ENCODE measurements at places on chromosomes 2 and 18.

DNA sequence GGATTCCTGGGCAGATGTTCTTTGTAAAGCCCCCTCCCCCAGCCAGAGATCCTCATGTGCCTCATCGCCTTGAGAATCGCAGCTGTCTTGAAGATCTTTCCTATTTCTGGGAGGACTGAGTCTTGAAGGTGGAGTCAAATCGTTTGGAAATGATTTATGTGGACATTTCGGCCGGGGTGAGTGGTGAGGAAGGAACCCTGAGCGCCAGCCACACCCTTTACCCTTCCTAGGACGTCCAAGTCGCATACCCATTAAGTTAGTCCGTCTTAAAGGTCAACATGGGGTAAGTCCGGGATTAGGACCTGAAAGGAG, 84.9 kb upstream of the ZCCHC2 start:
- no peak for DNase-seq

DNA sequence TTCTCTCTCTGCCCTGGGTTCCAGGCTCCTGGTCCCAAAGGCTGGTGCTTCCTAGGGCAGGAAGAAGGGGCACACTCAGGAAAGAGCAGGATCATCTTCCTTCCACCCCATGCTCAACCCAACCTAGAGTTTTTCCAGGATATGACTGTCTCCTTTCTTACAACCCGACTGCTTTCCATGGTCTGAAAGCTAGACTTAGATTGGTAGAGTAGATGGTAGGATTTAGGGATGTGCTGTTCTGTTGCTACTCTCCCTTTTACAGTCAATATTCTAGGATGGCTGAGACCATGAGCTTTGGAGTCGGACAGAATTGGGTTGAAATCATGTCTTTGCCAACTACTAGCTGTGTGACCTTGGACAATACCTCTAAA, 45.9 kb upstream of the IGFBP5 start:
- no peak for DNase-seq

DNA sequence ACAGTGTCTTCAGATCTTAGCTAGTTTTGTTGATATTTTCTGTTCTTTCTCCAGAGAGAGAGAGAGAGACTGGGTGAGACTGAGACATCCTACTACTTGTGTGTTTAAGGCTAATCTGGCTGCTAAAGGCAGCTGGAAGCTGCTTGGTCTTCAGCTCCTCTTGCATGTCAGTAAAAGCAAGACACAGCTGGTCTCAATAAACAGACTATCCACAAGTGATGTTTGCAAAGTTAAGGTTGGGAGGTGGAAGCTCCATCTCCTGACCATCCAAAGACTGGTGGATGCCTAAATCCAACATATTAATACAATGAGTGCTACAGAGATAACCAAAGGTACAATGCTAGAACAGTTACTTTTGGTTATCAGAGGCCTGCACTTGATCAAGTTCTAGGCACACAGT, 17.8 kb downstream of the ERFE start:
- DNase-seq: no peak

- DNase-seq: no peak
Measured at GRCh38 chr2:57429831-57430230, 616.8 kb upstream of the VRK2 start.

GRCh38 chr18:813172-814071, 1.4 kb upstream of the YES1 start:
- DNase-seq: peak; percentile 82

DNA sequence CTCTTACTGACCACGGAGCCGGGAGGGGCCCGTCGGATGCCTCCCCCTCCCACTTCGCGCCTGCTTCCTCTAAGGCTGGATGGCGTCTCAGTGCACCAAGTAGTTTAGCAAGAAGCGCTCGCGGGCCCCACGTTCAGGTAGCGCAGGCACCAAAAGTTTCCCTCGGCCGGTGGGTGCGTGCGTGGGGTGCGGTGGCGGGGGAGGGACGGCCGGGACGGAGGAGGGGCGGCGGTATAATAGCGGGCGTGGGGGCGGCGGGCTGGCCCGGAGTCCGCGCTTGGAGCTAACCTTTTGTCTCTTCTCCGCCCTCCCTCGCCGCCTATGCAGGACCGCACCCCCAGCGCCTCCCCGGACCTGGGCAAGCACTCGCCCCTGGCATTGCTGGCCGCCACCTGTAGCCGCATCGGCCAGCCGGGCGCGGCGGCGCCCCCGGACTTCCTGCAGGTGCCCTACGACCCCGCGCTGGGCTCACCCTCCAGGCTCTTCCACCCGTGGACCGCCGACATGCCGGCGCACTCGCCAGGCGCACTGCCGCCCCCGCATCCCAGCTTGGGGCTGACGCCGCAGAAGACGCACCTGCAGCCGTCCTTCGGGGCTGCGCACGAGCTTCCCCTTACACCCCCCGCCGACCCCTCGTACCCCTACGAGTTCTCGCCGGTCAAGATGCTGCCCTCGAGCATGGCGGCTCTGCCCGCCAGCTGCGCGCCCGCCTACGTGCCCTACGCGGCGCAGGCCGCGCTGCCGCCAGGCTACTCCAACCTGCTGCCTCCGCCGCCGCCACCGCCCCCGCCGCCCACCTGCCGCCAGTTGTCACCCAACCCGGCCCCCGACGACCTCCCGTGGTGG, 1.0 kb downstream of the SP5 start:
- no peak for DNase-seq

- no peak for DNase-seq
Measured at GRCh38 chr18:44799907-44800421, 119.3 kb downstream of the SETBP1 start.

DNA sequence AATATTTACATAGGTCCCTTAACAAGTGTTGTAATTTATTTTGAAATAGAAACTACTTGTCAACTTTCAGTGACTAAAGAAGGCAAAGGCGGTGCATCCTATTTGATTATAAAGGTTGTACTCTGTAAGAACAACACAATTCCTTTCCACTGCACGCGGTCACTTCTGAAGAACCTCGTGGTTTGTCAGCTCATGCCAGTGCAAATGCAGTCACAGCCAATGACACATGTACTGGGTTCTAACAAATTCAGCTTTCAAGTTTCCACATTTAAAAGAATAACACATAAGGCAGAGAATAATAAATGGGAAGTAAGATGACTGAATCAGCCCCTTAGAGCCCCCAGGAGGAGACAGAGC, 39.7 kb downstream of the CYB5A start:
- no peak for DNase-seq

DNA sequence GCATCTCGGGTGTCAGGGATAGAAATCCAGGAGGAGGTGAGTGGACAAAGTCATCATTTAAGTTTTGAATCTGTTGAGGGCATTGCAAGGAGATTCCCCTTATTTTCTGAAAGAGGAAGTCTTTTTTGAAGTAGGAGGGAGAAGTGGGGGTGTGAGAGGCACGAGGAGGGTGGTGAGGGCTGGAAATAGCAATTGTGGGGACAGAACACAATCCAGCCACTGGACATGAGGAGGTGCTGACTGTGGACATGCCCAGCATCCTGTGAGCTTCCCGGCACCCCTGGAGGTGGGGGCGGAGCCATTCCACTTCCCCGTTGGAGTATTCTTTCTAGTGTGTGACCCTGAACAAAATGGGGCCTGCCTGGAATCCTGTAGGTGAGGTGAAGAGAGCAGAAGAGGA, 310.7 kb upstream of the EPAS1 start:
- DNase-seq: no peak

GRCh38 chr2:156405586-156405985, 30.6 kb upstream of the GPD2 start:
- no peak for DNase-seq

- DNase-seq: no peak
Measured at GRCh38 chr2:161983331-161983651, 90.7 kb downstream of the DPP4 start.

- DNase-seq: no peak
Measured at GRCh38 chr2:113178069-113178746, 4.4 kb downstream of the PSD4 start.

- no peak for DNase-seq
Measured at GRCh38 chr2:168241208-168241607, 6.2 kb downstream of the STK39 start.

DNA sequence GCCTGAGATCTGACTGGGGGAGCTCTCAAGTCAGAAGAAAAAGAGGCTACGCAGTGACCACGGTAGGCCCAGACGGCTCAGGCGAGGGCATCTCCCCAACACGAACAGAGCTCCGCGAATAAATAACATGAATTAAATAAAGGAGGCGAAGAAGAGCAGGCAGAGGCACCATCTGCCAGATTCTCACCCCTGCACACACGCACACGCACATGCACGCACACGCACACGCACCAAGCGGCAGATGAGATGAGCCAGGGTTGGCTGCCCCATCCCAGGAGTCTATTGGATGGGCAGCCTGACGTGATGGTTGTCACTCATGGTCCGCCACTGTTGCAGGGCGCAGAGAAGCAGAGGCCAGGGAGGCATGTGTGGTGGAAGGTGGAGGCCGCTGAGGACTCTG, 50.4 kb upstream of the ASXL2 start:
- no peak for DNase-seq

GRCh38 chr2:38168710-38169480, 92.9 kb upstream of the CYP1B1 start:
- no peak for DNase-seq

GRCh38 chr2:220081171-220081570, 453.7 kb downstream of the SLC4A3 start:
- no peak for DNase-seq

- no peak for DNase-seq
Measured at GRCh38 chr18:32596501-32596900, 125.8 kb upstream of the GAREM1 start.

GRCh38 chr2:226136739-226137138, 662.9 kb downstream of the IRS1 start:
- no peak for DNase-seq

- DNase-seq: no peak
Measured at GRCh38 chr2:29417630-29418029, 302.4 kb downstream of the CLIP4 start.

DNA sequence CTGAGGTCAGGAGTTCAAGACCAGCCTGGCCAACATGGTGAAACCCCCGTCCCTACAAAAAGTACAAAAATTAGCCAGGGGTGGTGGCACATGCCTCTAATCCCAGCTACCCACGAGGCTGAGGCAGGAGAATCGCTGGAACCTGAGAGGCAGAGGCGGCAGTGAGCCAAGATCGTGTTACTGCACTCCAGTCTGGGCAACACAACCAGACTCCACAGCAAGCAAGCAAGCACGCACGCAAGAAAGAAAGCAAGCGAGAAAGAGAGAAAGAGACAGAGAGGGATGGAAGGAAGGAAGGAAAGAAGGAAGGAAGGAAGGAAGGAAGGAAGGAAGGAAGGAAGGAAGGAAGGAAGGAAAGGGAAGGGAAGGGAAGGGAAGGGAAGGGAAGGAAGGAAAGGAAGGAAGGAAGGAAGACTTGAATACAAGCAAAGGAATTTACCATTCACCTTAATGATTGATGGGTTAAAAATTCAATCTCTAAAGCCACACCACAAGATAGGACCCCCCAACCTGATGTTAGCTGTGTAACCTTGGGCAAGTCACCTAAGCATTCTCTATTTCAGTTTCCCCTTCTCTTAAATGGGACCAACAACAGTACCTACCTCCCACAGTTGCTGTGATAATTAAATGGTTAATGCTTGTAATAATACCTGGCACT, 181.7 kb downstream of the ATAD2B start:
- DNase-seq: no peak

- no peak for DNase-seq
Measured at GRCh38 chr2:12428786-12429185, 287.9 kb upstream of the TRIB2 start.

DNA sequence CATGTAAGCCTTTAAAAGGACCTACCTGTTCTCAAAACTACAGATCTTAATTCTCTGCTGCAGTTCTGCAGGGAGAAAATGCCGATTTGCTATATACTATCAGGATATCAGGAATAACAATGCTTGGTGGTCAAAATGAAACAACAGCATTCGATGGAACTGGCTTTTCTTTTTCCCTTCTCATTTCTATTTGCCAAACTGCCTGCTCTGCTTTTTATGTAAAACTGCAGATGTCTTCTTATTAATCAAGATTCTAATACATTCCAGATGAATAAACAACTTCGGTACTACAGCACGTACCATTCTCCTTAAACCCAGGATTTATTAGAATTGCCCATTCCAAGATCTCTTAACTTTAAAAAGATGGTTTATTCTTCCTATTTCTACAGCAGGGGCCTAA, 100.9 kb downstream of the ZNF521 start:
- no peak for DNase-seq

DNA sequence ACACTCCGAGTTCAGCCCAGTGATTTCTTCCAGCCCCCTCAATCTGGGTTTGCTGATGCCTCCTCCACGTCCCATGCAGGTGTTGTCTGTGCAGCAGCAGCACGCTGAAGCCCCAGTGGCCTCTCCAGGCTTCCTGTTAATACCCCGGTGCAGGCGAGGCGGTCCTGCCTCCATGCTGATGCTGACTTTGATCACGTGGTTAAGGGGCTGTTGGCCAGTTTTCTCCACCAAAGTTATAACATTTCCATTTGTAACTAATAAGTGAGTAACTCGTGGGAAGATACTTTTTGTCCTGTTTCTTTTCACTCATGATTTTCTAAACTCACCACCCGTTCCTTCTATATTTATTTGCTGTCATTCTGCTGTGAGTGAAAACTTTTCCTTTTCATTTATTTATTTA, 42.5 kb upstream of the TMEM18 start:
- DNase-seq: no peak

- DNase-seq: peak; percentile 43
Measured at GRCh38 chr18:75210274-75211001, at the start of gene TSHZ1. Gene TSHZ1, plus strand, starts transcription at chr18:75210797. Its CDS starts 1,080 bp downstream, at chr18:75211877.

DNA sequence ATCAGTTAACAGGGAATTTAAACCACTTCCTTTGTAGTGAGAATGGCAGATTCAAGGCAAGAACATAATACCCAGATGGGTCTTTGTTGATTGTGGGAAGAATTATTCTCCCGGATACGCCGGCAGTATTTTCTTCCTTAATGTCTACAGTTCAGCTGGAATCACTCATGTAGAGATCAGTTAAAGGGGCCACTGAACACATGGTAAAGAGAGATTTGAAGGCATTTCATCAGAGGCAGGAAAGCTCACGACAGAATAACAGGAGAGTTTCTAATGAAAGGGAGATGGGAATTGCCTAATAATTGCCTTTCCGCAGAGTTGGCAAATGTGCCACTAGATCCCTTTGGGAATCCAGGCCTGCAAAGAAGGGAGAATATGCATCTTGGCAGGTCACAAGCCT, 327.7 kb upstream of the ZNF804A start:
- DNase-seq: no peak

- no peak for DNase-seq
Measured at GRCh38 chr2:50723286-50723938, 308.5 kb downstream of the NRXN1 start.

GRCh38 chr18:23992089-23992940, 22.2 kb upstream of the TTC39C start:
- DNase-seq: no peak

- no peak for DNase-seq
Measured at GRCh38 chr2:26940001-26940400, 30.4 kb upstream of the MAPRE3 start.
